NCI-H187 (cell line): ENCODE measurements at places on chromosomes 2 and 18.

GRCh38 chr18:23629444-23629946, 33.2 kb downstream of the ANKRD29 start:
- peak; percentile 11 for DNase-seq

DNA sequence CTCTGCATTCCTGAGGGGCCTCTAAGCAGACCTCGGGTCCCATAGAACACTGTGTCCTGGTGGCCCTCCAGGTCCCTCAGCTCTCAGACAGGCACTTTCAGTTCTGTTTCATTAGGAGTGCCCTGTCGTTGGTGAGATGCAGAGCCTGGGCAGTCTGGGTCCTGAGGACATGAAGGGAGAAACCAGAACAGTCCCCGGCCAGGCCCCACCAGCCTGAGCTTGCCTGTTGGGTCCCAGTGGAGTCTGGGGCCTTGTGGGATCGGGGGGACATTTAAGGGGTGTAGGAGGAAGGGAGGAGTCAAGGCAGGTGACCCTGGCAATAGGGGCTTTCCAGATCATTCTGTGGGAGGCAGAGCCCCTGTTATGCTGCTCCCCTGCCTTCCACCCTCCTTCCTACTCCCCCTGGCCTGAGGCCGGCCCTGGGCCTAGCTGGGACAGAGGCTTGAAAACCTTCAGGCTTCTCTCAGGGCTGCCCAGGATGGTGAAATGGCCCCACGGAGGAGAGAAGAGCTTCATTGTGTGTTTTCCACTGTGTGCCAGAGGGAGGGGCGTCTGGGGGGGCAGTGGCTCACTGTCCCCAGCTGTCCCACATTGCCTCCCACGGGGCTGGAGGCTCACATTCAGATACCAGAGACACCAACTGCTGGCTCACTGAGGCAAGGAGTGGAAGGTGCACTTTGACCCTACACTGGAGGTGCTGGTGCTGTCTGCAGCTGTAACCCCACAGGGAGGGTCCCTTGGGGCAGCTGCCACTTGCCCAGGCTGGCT, 26.6 kb upstream of the CATIP start:
- DNase-seq = no peak

GRCh38 chr18:32200766-32201165, 10.9 kb downstream of the MEP1B start:
- no peak for DNase-seq

GRCh38 chr2:201261906-201262305, 1.6 kb downstream of the CASP8 start:
- no peak for DNase-seq

- no peak for DNase-seq
Observed at GRCh38 chr2:85804583-85804982, 50.8 kb downstream of the ATOH8 start.

DNA sequence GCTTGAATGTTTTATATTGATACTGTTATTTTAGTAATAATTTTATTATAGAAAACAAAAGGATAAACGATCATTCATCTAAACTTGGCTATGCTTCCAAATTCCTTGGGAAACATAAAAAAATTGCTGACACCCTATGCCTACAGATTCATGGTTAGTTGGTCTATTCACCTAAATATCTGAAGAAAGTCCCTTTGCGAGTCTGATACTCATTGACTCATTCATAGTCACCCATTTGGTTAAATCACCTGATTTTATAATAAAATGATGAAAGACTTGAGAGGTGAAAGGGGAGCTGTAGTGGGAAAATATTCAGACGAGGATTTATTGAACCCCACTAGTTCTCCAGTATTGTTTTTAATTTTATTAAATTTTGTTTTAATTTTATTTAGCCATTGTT, 112.0 kb downstream of the PTPN4 start:
- no peak for DNase-seq

GRCh38 chr18:46433121-46433826, 223.7 kb downstream of the LOXHD1 start:
- DNase-seq = no peak

- DNase-seq = no peak
Observed at GRCh38 chr2:44075541-44075940, 79.8 kb upstream of the LRPPRC start.

DNA sequence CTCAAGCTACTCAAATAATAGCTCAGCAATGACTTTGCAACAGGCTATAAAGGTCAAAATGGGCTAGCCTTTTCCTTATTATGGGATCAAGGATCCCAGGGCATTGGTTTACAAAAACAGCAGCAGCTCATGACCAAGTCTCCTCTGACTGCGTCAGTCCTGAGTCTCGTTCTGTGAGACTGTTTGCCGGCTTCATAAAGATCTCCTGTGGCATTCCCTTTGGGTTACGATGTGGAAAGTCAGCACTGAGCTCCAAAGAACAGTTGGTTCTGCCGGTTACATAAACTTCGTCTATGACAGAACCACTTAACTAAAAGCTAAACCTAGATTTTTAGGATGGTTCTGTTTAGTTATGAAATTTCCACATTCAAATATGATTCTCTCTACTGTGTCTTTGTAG, 674.9 kb downstream of the ZEB2 start:
- DNase-seq = no peak

GRCh38 chr2:49837561-49838293, 683.4 kb upstream of the FSHR start:
- no peak for DNase-seq

GRCh38 chr2:192194866-192195547, at the start of gene TMEFF2:
Gene TMEFF2 (minus strand): TSS chr2:192194933. CDS start chr2:192194524, 409 bp downstream.
- DNase-seq = peak; percentile 36

DNA sequence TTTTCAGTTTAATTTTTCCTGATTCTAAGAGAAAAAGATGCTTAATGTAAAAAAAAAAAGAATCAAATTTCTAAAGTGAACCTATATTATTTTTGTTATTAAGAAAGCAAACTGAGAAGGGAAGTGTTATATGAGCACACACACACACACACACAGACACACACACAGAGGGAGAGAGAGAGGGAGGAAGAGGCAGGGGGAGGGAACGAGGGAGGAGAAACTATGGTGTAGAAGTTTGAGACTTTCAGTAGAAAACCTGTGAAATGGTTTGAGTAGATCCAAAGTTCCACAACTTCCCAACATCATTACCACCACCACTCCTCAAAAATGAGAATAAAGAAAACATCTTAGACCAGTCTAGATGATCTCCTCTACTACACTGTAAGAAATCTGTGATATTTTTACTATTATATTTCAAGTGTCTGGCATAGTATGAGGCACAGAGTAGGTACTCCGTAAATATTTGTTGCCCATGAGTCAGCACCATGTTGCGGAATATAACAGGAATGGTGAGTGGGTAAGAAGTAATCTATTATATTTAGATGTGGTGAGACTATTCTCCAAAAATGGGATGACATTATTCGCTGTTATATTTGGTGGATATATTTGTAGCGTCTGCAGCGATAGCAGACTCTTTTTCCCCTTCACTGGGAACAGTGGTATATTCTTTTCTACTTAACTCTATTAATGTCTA, 149.4 kb upstream of the DNMT3A start:
- no peak for DNase-seq

DNA sequence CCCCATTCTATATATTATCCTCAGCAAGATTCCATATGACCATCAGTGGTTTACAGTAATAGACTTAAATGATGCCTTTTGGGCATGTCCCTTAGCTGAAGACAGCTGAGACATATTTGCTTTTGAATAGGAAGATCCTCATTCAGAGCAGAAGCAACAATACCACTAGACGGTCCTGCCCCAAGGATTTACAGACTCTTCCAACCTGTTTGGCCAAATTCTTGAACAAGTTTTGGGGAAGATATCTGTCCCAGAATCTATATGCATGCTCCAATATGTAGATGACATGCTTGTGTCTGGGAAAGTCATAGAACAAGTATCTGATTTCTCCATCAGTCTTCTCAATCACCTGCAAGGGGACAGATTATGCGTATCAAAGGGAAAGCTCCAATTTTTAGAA, 137.1 kb upstream of the RMP24 start:
- no peak for DNase-seq

GRCh38 chr2:32095671-32096070, 32.3 kb downstream of the SPAST start:
- DNase-seq = no peak

DNA sequence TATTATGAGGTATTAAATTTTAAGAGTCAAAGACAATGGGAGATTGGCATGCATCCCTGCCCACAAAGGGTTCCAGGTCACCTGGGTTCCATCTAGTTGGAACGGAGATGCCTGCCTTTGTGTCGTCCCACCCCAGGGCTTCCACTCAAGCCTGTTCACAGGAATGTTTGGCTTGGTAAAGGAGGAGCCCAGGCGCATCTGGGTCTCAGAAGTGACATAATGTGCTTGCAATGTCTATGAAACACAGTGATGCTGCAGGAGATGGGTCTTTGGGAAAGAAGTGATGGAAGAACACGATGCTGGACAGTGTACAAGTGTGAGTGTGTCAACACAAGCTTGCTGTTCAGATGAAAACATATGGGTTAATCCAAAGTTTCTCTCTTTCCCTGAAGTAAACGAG, 49.6 kb upstream of the ZNF396 start:
- no peak for DNase-seq

- DNase-seq = no peak
Observed at GRCh38 chr18:2515908-2516625, 55.2 kb downstream of the METTL4 start.

GRCh38 chr2:23213196-23213595, 171.8 kb upstream of the KLHL29 start:
- no peak for DNase-seq

GRCh38 chr2:113858764-113859163, 31.1 kb upstream of the ACTR3 start:
- no peak for DNase-seq

DNA sequence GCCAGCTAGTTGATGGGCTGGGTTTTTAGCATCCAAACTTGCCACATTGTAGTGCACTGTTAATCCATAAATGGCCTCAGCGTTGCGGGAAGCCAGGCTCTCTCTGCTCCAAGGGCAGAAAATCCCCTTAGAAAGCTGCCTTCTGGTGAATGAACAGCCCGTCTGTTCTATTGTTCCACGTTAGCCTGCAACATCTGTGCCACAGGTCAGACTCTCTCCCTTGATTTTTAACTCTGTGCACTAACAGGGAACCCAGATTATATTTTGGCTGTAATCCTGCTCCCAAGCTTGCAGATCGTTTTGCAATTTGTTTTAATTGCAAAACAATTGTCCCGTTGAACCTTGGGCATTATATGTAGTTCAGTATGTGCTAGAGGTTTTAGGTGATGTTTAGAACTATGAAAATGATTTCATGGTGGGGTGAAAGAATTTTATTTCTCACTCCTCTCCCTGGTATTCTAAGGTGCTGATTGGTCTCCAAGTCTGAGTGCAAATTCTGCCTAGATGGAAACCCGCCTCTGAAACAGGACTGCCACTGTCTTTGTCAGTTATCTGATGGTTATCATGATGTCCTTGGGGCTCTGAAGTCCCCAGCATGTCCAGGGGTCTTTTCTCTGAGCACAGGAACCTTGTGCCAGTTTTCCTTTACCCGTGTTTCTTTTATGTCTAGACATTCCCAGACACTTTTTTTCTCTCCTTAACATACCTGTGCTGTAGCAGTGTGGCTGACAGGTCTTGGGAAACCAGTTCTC, 106.6 kb downstream of the MAP4K4 start:
- no peak for DNase-seq

GRCh38 chr2:110958346-110959119, 162.2 kb upstream of the BCL2L11 start:
- DNase-seq = no peak

DNA sequence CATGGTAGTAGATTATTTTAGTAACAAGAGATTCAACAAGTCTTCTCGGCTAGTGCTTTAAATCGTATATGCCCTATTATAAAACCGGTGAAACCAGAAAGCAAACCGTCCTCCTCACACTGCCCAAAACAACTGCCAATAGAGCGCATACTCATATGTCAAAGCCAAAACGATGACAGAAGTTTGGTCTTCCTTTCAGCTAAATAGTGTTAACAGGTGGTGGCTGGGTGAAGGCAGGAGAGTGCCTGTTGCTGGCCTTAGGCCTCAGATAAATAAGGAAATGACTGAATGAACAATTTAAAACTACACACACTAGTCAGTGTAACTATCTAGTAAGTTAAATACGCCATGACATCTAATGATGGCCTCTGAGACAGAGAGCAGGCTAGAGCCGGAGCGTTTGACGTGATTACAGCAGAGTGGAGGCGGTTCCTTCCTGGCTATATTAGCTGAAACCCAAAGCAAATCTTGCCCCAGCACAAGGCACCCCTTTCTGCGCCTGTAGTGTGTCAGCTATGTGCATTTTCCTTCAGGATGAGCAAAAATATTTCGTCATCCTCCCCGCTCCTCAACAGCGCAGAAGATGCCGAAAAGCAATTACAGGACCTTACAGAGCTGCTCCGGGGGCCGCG, 1.6 kb downstream of the LONRF2 start:
- no peak for DNase-seq

- no peak for DNase-seq
Observed at GRCh38 chr2:98026927-98027522, 31.3 kb upstream of the TMEM131 start.

DNA sequence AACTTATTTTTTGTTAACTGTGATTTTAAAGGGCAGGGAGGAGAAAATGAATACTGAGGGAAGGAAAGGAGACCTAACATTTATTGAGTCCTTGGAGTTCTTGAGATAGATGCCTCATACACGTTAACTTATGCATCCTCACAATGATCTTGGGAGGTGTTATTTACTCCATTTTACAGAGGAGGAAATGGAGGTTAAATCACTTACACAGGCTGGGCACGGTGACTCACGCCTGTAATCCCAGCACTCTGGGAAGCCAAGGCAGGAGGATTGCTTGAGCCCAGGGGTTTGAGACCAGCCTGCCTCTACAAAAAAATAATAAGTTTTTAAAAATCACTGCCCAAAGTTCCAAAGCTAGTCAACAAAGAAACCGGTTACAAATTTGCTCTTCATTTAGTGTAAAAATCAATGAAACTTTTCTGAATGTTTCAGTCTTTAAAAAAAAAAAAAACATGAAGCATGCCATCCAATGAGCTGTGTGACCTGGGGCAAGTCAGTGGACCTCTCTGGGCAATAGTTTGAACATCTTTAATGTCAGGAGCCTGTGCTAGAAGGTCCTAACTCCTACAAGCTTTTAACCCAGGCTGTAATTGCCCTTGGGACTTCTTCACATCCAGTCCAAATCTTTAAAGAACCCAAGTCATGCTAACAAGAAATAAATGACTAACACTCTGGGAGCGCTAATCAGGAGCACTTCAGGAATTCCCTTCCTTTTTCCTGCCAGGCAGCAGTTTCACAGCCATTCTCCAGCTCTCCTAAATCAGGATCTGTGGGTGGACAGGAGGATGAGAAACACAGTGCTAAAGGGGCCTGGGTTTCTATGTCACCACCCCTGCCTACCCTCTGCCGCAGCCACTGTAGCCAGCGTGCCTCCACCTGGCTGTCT, 176.4 kb downstream of the TMEM247 start:
- DNase-seq = no peak

GRCh38 chr2:210667711-210668110, 111.3 kb downstream of the CPS1 start:
- no peak for DNase-seq

- no peak for DNase-seq
Observed at GRCh38 chr2:48529676-48530032, 300 bp upstream of the STON1 start.

DNA sequence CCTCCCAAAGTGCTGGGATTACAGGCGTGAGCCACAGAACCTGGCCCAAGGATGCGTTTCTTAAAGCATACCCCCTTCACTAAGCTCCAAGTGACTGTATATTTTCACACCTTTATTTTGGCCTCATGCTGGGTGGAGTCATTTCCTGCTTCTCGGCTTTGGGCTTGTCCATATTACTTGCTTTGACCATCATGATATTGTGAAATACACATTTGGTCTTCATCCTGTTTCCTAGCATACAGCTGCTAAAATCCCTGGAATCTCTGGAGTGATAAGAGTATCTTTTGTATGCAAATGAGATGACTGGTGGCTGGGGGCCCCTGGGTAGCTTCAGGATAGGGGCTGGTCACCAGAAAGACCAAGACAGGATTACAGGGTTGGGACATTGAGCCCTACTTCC, 17.6 kb upstream of the COLEC12 start:
- no peak for DNase-seq
